Activated naive CD4-positive, alpha-beta T cell treated with anti-CD3 and anti-CD28 coated beads, Interleukin-2, amount 50 U/mL, for 72 hours (primary cell): ENCODE measurements at places on chromosomes 3 and 15. TPM values are rescaled to one million over a fixed set of nuclear protein-coding genes. Genes with fewer than 3 reads are reported as not detected.

Gene NISCH
- 79.7 TPM for total RNA-seq

Gene ICE2
- 52.5 TPM for total RNA-seq

Gene KIF15
- total RNA-seq = 37.8 TPM

Gene ADGRG7
- not detected for total RNA-seq

Gene KNL1
- 36.9 TPM for total RNA-seq

Gene TM6SF1
- 2.6 TPM for total RNA-seq

Gene MOBP
- total RNA-seq = not detected

DNA sequence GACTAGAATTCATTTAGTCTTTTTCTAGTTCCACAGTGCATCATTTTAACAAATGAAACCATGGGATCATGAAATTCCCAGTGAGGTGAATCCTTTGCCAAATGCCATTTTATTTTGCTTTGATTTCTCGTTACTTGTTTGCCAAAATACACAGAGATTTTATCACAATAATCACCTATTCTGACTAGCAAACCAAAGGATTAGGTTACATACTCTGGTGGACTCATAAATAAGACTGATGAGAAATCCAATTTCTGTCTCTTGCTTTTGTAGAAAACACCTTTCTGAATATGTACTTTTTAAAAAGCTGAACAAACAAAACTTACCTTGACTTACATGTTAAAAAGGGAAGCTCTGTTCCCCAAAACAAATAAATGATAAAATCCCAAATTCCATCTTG lies 12.2 kb downstream of the ERC2 start:
- no peak for DNase-seq

DNA sequence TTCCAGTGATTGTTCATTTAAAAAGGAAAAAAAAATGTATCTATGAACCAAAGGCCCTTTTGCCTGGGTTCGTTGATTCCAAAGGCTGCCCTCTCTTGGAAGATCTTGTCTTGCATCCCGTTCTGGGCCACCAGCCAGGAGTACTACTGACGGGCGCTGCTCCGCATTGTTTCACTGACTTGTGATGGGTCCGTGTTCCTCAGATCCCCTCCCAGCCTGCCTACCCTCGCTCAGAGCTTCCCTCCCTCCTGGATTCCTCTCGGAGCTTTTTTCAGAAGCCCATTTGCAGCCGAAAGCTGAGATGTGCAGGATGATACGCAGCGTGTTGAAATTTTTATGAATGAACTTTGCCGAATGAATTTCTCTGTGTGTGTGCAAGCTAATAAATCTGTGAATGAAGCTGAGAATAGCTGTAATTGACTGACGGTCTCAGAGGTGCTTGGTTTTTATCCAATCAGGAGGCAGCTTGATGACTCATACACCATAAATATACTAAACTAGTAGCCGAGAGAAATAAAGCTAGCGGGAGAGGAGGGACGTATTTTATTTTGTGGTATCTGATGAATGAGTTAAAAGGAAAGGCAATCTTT lies at the start of gene SHC4:
SHC4 (minus strand) TSS at position 396 of the 590 bp plus-strand sequence. CDS start 904 bp downstream, outside the sequence.
- peak; percentile 15 for DNase-seq

- DNase-seq = no peak
These were observed 78.5 kb upstream of the SNRPA1 start for GRCh38 chr15:101373577-101373976.

DNA sequence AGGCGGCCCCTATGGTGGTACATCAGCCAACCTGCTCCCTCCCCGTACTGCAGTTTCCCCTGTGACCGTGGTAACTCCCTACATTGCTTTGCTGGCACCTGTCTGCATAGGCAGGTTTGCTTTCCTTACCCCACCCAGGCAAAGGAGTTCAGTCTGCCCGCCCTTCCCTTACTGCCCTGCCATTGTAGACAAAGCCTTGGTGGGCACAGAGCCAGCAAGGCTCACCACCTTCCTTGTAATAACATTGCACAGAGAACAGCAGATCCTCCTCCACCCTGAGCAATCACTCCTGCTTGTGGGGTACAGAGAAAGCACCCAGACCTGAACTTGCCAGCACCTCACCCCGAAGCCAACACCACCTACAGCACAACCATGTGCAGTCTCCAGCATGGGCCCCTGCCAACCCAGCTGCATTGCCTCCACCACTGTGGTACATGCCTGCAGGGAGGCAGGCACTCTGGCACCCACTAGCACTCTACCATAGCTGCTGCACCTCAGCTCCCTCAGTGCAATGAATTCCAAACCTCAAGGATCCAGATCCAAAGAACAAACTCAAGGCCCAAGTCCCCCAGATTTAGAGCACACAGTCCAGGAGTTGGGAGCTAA lies 192.7 kb upstream of the KCNMB2 start:
- DNase-seq = no peak

- no peak for DNase-seq
These were observed 124.0 kb upstream of the GOLGA6L4 start for GRCh38 chr15:84111575-84111974.

GRCh38 chr15:84992157-84992944 lies 10.7 kb downstream of the PDE8A start:
- DNase-seq = peak; percentile 36

- DNase-seq = no peak
These were observed 62.5 kb upstream of the MLF1 start for GRCh38 chr3:158508481-158508880.

GRCh38 chr15:62665449-62665848 lies 377.1 kb upstream of the TPM1 start:
- DNase-seq = no peak

DNA sequence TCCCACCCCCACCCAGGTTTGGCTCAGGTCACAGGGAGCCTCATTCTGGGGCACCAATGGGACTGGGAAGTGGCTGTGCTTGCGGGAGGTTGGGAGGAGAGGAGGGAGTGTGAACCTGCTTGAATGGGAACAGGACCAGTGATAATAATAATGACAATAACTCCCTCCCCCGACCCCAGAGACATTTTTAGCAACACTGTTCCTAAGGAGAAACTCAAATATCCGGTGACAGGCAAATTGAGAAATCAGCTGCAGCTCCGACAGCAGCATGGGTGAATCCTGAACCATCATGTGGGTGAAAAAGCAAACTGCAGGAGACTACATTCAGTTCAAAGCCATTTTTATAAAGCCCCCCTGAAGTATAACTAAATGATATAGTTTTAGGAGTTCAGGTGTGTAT lies 11.6 kb upstream of the RPL29 start:
- no peak for DNase-seq

- DNase-seq = no peak
These were observed 4.2 kb upstream of the TRAT1 start for GRCh38 chr3:108818404-108818803.

DNA sequence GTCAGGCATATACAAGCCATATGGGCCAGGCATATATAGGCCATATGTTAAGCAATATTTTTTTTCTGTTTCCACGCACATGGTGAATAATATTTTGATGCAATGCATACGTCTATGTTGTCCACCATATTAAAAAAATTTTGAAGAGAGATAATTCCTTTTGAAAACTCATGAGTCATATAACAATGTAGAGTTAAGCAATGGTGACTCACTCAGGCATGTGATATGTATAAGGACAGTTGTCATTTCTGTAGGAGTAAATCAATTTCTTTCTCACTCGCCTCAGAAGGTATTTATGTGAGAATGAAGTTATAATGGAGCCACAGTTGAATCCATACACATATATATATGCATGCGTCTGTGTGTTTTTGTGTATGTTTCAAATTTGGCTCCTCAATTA lies 272.6 kb downstream of the EPHA3 start:
- no peak for DNase-seq

DNA sequence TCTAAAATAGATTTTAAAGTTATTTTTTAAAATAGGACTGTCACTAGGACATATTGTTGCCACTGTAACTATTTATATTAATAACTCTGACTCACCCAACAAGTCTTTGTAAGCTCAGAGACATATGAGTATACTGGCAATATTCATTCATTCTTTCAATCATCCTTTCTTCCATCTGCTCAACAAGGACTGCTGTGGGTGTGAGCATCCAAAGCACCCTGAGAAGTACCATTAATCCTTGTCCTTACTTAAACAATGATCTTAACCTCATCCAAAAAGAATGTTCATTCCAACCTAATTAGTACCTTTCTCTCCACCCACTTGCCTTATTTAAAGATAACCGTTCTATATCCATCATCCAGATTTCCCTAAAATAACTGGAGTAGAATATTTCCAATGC lies 94.2 kb upstream of the PPP2R3A start:
- DNase-seq = no peak

DNA sequence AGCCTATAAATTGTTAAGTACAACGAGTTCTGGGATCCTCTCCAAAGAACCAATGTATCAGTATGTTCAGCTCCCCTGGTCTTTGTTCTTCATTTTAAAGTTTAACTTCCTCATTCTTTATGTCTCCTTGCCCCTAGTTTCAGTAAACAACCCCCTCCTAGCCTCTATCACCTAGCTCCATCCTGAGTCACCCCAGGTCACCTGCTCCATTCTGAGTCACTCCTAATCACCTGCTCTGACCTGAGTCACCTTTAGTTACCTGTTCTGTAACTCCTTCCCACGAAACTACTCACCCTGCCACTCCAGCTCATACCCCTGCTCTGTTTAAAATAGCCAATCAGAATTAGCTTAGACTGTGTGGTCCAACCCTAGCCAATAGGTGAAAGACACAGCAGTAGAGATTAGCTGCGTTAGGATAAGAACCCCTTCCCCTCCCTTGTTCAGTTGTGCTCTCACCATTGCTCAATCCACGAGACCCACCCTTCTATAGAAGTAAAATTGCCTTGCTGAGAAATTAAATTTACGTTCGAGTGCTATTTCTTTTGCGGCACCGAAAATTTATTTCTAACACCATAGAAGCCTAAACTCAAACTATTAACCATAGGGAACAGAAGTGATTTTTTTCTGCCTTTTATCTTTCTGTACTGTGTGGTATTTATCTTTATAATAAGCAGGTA lies 245.0 kb upstream of the ADAMTS9 start:
- DNase-seq = no peak

DNA sequence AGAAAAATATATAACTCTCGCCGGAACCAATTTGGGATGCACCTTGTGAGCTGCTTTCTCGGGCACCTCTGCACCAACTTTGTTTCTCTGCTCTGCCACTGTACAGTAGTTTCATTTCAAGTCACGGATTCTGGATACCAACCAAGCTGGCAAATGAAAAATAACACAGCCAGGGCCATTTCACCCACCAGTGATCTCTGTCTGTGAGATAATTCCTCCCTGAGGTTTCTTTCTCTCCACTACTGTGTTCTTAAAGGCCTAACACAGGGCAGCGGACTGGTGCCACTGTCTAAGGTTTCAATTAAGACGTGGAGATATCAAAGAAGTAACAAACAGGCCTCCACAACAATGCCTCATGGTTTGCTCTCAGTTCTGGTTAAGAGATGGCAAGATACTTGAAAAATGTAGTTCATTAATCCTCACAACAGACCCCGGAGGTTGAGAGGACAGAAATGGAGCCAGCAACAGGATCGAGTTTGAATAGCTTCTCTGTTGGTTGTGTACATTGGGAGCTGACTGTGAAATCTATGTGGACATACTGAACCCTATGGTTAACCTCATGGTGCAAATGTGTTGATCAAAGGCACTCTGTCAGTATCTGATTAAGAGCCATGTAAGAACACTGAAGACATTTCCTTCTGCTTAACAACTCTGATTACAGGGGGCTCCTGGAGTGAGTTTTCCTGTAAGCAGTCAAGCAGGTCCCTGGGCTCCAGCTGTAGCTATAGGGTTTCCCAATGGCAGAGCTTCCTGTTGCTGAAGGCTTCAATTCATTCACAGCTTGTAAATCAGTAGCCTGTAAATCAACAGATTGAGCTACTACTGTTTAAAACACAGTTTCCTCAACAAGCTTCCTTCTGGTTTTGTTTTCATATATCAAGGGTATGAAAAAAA lies 470.5 kb downstream of the EPHA3 start:
- no peak for DNase-seq
